ENCODE measurements at places on chromosomes 12 and 14. TPM values are rescaled to one million over a fixed set of nuclear protein-coding genes. Genes with fewer than 3 reads are reported as not detected.

Gene NUDT4
- total RNA-seq = 17.9 TPM

Gene SMIM10L1
- total RNA-seq = 2.3 TPM

Gene CLEC9A
- total RNA-seq = not detected

Gene TAS2R31
- total RNA-seq = 1.2 TPM

Gene KRT85
- not detected for total RNA-seq

Gene GALNT9
- total RNA-seq = not detected

Gene KRT4
- not detected for total RNA-seq

Gene IL23A
- total RNA-seq = not detected

Gene ZNF268
- total RNA-seq = 26.2 TPM

Gene KRT77
- total RNA-seq = not detected

Gene KRT5
- total RNA-seq = not detected

Gene RPL10L
- not detected for total RNA-seq

Gene ATL1
- total RNA-seq = 0.98 TPM

Gene CLEC4D
- total RNA-seq = not detected

Gene DHH
- total RNA-seq = not detected

Gene LYZ
- total RNA-seq = not detected

Gene IGF1
- not detected for total RNA-seq

Gene ACRBP
- 0.23 TPM for total RNA-seq

Gene WIF1
- total RNA-seq = not detected

Gene LAG3
- total RNA-seq = not detected

Gene DPF3
- total RNA-seq = 8.9 TPM

Gene GPRC5D
- total RNA-seq = 0.12 TPM

Gene TAS2R50
- total RNA-seq = 1.3 TPM

All from smooth muscle cell of the coronary artery (primary cell).